ENCODE measurements at places on chromosomes 5 and 9.

DNA sequence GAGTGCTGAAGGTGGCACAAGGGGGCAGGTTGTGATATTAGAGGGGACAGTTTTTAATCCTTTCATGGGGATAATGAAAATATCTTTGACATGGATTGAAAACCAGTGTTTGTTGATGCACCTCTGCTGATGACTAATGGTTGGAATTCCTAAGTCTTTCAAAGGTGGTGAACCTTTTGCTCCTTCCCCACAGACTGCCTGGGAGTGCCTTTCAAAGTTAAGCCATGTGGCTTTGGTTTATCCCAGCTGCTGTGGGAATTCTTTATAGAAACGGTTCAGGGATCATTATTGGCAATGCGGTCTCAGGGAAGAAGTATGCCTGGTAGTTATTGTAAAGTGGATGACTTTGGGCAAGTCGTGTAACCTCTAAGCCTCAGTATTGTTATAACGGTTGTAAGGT is 45.7 kb downstream of the PIP5K1B start:
- no peak for DNase-seq
- H3K27ac ChIP-seq, result no peak overlapping the region
- no peaks in the 10 kb centered on the region for H3K27me3 ChIP-seq
- no peaks in the 10 kb centered on the region for H3K36me3 ChIP-seq
- no peaks in the 10 kb centered on the region for H3K4me1 ChIP-seq

GRCh38 chr5:139882316-139882715 is 86.7 kb downstream of the PSD2 start:
- no peak for DNase-seq
- no peaks in the 10 kb centered on the region for H3K36me3 ChIP-seq
- H3K27me3 ChIP-seq, result no peaks in the 10 kb centered on the region
- no peak overlapping the region for H3K27ac ChIP-seq
- peaks cover 1% of the 10 kb centered on the region for H3K4me1 ChIP-seq

DNA sequence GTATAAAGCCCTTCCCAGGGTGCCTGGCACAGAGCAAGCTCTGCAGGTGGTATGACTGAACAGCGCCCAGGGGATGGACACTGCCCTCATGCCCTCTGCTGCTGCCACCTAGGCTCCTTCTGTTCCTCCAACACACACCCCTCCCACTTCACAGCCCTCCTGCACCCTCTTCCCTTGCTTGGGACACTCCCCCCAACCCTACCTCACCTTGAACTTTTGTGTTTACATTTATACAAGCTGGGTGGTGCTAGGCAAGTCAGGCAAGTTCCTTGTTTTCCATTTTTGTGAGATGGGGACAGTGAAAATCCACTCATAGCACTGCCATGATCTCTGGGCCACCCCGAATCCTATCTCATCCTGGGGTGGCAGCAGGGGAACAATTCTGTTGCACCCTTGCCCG is 18.8 kb upstream of the CORO2A start:
- H3K36me3 ChIP-seq, result peaks cover 7% of the 10 kb centered on the region
- H3K4me3 ChIP-seq, result no peak overlapping the region
- no peak for DNase-seq
- H3K27ac ChIP-seq, result no peak overlapping the region
- no peaks in the 10 kb centered on the region for H3K27me3 ChIP-seq
- H3K4me1 ChIP-seq, result peaks cover under 1% of the 10 kb centered on the region

- no peak for DNase-seq
- no peaks in the 10 kb centered on the region for H3K36me3 ChIP-seq
- no peak overlapping the region for H3K4me3 ChIP-seq
- H3K27me3 ChIP-seq, result no peaks in the 10 kb centered on the region
- H3K4me1 ChIP-seq, result peaks cover 4% of the 10 kb centered on the region
Measured at GRCh38 chr5:64773533-64773932, 4.8 kb downstream of the CWC27 start.

All from natural killer cell (primary cell).